Tibial nerve (tissue), 4 donors: ENCODE measurements at places on chromosomes 2 and 18.

DNA sequence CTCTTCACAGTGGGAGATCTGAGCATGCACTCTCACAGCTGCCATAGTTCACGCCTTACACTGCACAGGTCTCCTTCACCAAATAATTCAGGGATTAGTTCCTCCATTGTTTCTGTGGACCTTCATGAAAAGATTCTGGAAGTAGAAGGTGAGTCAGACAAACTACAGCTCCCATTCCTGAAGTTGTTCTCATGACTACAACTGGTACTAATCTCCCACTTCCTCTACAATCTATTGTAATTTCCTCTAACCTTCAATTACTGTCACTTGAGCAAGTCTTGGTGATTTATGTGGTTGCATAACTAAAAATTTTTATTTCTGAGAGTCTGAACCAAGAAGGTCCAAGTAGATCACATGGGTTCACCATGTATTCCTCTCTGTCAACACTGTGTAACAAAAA, 128.7 kb downstream of the XIRP2 start:
- DNase-seq, result no peak

DNA sequence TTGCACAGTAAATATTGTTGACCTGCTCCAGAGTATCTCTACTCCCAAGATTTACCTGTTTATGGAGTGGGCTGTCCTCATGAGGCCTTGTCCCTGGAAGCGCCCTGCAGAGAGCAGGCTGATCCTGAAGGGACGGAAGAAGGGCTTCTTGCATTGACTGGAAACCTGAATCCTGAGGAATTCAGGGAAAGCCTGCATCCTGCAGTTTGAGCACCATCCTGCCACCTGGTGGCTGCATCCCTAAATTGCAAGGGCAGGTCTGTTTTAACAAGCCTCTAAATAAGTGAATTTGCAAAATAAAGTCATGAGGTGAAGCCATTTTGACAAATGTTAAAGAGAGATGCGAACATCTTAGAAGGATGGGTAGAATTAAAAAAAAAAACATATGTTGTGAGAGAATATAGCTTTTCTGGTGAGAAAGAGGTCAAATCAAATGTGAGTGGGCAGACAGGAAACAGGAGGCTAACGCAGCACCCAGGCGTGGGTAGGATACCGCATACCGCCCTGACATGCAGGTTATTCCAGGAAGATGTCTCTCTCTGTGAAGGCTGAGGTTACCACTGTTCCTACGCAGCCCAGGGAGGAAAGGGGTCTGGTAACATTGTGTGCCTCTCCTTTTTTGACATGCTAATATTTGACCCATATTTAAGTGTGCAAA, 754.9 kb downstream of the RNF144A start:
- DNase-seq, result no peak

DNA sequence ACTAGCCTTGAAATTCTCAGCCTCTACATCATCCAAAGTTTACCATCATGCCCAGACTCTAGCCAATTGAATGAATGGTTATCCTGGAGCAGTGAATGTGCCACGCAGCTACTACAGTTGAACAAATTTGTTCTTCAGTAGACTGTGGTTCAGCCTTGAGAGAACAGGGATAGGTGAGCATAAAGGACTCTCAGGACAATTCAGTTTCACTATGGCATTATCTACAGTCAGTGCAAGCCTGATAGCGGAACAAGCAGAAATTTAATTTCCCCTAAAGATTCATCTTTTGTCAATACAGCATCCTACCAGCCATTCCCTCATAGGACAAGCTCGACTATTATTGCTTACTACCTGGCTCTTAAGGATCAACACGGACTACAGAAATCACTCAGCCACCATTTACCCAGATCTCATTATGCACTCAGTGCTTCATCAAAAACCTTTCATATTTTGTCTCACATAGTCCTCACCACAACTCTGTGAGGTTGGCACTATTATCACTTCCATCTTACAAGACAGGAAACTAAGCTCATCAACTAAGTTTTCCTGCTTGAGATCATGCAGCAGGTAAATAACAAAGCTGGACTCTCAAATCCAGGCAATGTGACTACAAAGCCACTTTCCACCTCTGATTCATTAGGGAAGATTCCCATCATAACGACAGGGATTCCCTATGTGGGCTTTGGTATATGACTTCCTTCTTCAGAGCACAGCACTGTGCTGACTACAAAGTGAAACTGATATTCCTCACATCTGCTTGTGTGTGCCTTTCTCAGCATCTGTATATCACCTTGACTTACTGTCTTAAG, 181.5 kb upstream of the ACVR2A start:
- DNase-seq, result no peak

- no peak for DNase-seq
Measured at GRCh38 chr2:27925766-27926472, 35.4 kb downstream of the BABAM2 start.

DNA sequence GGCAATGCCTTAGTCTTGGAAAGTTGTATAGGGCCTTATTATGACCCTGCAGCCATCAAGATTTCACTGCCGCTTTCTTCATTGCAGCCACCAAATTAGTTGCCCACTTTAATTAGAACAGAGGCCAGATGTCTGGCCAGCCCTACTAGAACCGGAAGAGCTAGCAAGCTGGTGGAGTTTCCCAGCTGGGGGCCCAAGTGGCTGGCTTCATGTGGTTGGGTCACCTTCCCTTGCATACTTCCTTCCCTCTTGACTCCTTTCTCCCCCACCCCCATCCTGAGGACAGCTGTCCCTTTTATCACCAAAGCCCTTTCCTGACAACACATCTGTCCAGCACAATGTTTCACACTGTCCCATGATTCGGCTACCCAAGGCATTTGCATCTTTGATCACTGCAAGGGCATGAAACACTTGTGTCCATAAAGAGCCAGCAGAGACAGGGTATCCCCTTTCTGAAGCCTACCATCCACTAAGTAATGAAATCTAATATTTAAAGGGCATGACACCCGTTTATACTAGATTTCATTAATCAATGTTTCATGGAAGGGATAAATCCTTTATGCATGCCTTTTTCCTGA, 187.2 kb downstream of the BCL11A start:
- no peak for DNase-seq

GRCh38 chr2:209577376-209578357, 153.8 kb downstream of the MAP2 start:
- DNase-seq, result no peak

DNA sequence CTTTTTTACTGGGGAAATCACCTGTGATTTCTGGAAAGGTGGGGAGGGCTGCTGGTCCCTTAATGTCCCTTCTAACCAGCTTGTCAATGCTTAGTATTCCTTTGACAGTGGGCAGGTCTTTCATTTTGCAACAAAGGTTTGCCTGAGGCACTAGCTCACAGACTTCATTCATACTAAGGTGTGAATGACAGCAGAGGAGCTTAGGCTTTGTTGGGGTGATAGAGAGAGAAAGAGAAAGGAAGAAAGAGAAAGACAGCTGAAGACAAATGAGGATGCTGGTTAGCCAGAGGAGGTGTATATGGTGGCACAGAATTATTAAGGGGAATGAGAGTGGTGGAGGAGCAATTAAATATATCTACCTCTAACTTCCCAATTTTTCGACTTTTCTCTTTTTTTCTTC, 28.9 kb upstream of the GTF2A1L start:
- DNase-seq, result no peak

- no peak for DNase-seq
Measured at GRCh38 chr2:23453836-23454460, 69.0 kb downstream of the KLHL29 start.

- DNase-seq, result no peak
Measured at GRCh38 chr2:19036091-19036490, 322.3 kb downstream of the OSR1 start.

DNA sequence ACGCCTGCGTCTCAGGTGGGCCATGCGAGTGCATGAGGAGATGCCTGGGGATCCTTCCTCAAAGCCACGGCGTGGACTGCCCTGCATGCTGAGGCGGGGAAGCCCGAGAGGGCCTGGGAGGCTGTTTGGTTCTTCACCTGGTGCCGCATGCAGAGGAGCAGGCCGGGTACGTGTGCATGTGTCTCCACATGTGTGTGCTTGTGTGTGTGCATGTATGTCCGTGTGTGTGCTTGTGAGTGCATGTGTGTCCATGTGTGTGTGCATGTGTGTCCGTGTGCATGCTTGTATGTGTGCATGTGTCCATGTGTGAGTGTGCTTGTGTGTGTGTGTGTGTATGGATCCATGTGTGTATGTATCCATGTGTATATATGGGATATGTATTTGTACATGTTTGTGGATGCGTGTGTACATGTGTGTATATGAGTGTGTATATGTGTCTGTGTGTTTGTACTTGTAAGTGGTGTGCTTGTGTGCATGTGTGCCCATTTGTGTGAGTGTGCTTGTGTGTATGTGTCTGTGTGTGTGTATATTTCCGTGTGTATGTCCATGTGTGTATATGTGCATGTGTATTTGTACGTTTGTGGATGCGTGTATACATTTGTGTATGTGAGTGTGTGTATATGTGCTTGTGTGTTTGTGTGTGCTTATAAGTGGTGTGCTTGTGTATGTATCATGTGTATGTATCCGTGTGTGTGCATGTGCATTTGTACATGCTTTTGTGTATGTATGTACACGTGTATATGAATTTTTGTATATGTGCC, 79.0 kb downstream of the PTGR3 start:
- DNase-seq, result no peak

DNA sequence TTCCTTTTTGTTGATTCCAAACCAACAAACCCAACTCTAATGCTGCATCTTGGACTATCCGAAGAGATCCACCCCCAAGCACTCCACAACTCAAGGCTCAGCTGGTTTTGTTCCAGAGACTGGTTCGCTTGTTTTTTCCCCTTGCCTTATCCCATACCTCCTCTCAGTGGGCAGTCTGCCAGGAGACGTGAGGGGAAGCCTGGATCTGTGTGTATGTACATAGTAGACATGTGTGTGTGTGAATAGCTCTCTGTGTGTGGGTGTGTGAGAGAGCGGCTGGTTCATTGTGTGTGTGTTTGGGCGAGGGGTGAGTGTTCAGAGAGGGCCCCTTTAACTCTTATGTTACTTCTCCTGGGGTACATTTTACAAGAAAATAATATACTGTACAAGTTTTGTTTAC, 94.4 kb downstream of the NRP2 start:
- DNase-seq, result no peak

- DNase-seq, result no peak
Measured at GRCh38 chr2:60719331-60719730, 36.7 kb upstream of the PAPOLG start.

DNA sequence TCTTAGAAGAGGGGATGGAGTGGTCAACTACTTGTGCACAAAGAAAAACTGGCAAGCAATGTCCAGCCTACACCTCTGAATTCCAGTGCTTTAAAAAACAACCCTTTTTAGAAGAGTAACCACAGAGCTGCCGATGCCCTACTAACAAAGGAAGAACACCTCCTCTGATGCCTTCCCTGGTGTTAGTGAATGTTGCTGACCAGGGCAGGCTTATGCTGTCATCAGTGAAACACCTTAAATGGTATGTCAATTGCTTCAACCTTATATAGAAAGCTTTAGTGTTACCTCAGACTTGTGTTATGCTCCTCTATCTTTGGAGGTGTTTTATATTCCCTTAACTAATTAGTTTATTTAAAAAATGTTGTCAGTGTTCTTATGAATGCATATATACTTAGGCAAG, 79.7 kb upstream of the FZD5 start:
- DNase-seq, result no peak

DNA sequence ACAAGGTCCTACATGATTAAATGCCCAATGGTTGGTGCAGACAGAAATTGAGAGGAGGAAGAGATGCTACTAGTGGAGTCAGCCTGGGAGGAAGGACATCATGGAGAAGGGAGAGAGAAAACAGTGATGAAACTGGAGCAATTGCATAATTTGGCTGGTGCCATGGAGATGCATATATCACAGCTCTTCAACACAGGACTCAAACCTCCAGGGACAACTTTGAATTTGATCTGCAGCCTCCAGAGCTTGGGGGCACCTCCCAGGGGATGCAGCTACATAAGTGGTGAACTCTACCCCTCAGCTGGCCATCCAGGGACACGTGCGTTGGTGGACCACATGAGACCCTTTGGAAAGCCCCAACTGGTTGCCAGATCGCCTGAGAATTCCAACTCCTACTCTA, 80.4 kb downstream of the CTAGE1 start:
- DNase-seq, result no peak

DNA sequence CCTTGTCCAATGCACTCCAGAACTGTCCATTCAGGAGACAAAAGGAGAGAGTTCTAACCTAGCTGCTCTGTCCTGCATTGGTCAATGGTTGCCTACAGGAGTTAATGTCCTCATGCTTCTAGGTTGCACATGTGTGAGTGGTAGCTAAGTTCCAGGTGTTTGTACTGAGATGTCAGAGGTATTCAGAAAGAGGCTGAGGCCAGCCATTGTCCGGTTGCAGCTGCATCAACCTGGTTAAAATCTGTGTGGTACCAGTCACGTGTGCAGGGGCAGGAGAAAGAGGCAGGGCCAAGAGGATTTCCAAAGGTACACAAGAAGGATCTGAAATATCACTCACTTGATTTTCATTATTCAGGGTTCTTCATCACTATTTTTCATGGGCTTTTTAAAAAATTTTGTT, 70.8 kb downstream of the DTNA start:
- DNase-seq, result no peak

DNA sequence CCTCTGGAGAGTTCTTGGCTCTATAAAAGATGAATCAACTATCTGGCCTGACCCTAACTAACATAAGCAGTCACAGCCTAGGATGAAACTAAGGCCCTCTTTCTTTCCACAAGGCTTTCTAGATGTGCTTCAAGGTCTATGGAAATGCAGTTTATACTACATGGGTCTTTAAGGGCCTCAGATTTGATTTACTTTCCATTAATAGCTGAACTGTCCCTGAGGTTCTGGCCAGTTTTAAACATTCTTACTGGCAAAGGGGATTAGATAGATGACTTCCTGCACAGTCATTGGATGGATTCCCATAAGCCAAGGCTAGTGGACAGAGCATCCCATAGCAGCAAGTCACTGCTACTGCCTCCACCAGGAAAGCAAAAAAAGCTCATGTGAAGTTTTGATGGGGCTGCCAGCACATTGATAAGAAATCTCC, 38.1 kb upstream of the LCLAT1 start:
- no peak for DNase-seq

DNA sequence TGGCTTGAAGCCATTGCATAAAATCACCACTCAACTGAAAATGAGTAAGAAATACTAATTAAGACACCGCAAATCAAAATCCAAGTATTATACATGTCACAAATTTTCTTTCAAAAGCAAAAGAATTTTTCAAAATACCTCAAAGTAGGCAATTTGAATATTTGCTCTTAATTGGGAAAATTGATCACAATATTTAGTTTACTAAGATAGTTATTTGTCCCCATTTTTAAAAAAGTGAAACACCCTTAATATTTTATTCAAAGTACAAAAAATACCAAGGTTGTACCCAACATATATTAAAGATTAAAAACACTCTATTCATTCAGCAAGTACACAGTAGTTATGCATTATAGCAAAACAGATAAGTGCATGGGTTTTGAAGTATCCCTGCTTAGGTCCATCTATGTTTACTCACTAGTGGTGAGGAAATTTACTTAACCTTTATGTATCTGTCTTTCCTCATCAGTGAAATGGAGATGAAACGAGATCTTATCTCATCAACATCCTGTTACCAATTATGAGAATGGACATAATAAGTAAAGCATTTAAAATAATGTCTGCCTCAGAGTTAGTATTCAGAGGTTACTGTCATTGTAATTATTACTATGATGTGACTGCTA, 35.1 kb downstream of the VPS54 start:
- no peak for DNase-seq
